ENCODE measurements at places on chromosomes 2 and 18.

GRCh38 chr18:57210107-57210715, 63.3 kb downstream of the BOD1L2 start:
- peak; percentile 86 for DNase-seq

- DNase-seq: no peak
Observed at GRCh38 chr2:85666435-85667316, 1.3 kb downstream of the SFTPB start.

- DNase-seq: no peak
Observed at GRCh38 chr2:213101692-213102460, 49.5 kb downstream of the IKZF2 start.

DNA sequence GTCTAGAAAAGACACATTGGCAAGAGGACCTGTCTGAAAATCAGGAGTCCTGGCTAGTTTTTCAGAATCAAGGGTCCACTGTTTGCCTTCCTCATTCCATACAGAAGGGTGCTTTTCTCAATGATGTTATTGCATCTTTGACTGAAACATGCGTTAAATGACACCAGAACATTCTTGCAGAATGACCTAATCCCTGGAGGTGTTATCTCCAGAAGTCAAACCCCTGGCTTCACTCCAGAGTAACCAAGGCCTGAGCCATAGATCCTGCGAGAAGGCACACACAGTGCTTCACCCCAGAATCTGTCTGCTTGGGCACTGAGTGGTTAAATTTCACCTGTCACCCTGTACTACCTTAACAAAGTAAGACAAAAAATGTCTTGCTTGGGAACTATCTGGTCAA, 1055.2 kb upstream of the FANCL start:
- no peak for DNase-seq

DNA sequence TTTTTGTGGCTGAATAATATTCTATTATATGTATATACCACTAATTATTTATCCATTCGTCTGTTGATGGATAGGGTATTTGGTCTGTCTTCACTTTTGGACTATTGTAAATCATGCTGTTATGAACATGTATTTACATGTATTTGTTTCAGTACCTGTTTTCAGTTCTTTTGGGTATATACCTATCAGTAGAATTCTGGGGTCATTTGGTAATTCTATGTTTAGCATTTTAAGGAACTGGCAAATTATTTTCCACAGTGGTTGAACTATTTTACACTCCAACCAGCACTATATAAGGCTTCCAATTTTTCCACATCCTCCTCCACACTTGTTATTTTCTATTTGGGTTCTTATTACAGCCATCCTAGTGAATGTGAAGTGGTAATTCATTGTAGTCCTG, 12.4 kb upstream of the TANK start:
- DNase-seq: no peak

DNA sequence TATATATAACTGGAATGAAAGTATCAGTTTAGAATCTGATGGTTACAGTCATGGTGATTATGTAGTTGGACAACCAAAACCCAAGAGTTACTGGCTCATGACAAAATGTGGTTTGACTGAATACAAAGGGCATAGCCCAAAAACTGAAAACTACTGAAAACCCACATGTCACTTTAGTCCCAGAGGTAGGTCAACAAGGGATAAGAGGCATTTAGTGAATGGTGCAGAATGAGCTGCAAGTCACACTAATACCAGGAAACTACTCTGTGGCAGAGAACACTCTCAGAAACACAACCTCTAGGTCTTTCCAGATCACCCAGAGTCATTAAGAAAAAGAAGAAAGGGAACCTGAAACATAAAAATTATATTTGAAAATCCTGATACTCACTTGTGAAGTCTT, 154.5 kb downstream of the AGPS start:
- no peak for DNase-seq

All from PC-3 (cell line).